ENCODE measurements at places on chromosomes 7 and 10. TPM values are rescaled to one million over a fixed set of nuclear protein-coding genes. Genes with fewer than 3 reads are reported as not detected.

GRCh38 chr10:33524041-33524440, 189.6 kb upstream of the NRP1 start:
- no peak for DNase-seq

DNA sequence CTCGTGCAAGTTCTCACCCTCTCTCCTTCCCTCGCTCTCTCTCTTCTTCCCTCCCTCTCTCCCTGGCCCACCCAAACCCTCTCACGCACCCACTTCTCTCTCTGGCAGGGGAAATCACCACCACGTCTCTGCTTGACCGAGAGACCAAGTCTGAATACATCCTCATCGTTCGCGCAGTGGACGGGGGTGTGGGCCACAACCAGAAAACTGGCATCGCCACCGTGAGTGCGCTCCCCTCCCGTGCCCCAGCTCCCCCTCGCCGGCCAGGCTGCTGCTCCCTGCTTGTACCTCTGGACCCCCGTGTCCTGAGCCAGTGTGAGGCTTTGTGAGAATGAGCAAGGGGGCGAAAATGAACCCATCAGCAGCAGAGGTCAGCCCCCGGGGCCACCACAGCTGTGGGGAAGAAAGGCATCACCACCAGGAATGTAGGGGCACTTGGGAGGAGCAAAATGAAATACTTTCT, 25.5 kb downstream of the C10orf105 start:
- DNase-seq, result no peak

DNA sequence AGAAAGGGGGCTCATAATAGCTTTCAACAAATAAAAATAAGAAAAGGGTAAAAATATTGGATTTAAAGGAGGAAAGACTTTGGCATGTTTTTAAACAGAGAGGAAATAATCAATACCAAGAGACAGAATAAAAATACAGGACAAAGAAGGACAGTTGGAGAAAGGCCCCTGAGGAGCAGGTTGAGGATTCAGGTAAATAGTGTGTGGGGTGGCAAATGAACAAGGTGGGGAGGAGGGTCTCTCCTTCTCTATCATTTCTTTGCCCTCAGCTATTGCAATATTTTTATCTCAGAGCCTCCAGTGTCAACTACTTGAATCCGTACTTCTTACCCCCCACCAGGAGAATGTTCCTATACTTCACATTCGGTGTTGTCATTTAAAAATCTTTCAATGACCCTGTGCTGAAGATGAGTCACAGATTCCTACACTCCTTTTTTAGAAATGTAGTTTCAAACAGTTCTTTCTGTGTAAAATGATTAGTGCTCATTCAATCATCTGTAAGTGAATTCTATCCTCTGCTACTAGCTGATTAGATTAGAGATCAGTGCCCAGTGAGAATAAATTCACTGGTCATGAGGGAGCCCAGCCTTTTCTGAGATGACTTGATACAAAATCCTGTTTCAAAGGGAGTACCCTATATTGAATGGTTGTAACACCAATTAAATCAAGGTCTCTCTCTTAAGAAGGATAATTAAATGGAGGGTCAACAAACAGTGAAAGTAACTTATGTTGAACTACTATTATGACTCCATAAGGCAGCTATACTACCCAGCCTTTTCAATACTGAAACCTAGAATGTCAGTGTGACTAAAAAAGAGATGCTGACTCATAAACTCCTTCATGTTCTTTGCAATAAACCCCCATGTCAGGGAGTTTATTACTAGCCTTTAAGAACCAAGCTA, 50.4 kb upstream of the WNT16 start:
- DNase-seq, result no peak

GRCh38 chr7:69338144-69338543, 260.1 kb upstream of the AUTS2 start:
- no peak for DNase-seq

SLC16A12 gene
- total RNA-seq, result not detected

WASHC2A gene
- 47.5 TPM for total RNA-seq

Data from neural crest cell (in vitro differentiated cells).